Suprapubic skin (tissue), 4 donors: ENCODE measurements at places on chromosomes 7 and 10.

DNA sequence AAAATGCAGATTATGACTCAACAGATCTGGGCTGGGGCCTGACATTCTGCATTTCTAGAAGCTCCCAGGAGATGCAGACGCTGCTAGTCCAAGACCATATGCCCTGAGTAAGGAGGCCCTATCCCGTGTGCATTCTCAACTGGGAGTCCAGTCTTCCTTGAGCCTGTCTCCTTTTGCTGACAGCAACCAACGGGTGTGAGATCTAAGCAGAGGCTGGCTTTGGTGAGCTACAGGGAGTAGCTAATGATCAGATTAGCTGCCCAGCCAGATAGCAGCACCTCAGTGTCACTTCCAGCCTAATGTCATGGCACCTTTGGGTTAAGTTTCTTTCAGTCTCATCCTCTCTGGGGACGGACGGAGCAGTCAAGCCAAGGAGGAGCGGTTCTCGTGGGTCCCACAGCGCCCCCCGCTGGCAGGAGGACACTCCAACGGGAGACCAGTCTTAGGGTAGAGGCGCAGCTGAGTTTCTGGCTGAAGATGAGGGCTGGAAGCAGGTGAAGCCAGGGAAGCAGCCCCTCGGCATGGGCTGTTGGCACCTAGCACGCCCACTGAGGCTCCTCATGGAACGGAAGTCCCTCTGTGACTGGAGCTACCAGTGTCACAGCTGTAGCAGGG, 154.0 kb downstream of the CCDC3 start:
- DNase-seq, result no peak

- no peak for DNase-seq
Observed at GRCh38 chr7:90178679-90179278, 24.5 kb downstream of the STEAP1 start.

GRCh38 chr10:92502296-92502808, 71.5 kb downstream of the IDE start:
- no peak for DNase-seq

DNA sequence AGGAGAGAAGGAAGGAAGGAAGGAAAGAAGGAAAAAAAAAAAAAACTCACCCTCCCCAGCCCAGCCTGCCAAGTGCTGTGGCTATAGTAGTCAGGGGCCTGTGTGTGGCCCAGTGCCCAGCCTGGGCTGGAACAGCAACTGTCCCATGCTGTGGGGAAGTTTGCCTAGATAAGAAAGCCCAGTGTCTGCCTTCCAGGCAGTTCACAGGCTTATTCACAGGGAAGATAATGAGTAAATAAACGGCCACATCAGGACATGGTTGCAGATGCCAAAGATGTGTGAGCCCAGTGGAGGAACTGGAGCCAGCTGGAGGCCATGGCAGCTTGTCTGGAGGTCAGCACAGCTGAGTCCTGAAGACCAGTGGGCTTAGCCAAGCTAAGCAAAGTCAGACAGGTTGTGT, 132.4 kb upstream of the FOXK1 start:
- DNase-seq, result no peak

GRCh38 chr7:47233996-47234395, 347.9 kb downstream of the TNS3 start:
- DNase-seq, result no peak
